ENCODE measurements at places on chromosomes 5 and 9.

- peak overlapping the region; percentile 82 for H3K27ac ChIP-seq
- no peaks in the 10 kb centered on the region for H3K36me3 ChIP-seq
- H3K27me3 ChIP-seq: no peaks in the 10 kb centered on the region
These were observed 874.3 kb upstream of the DMAC1 start for GRCh38 chr9:8673830-8674229.

- DNase-seq: no peak
- H3K4me3 ChIP-seq: no peak overlapping the region
- H3K27me3 ChIP-seq: no peaks in the 10 kb centered on the region
- peaks cover 12% of the 10 kb centered on the region for H3K4me1 ChIP-seq
These were observed 39.7 kb downstream of the TLE1 start for GRCh38 chr9:81649475-81650240.

GRCh38 chr9:14511452-14511851, 181.8 kb downstream of the ZDHHC21 start:
- H3K36me3 ChIP-seq: no peaks in the 10 kb centered on the region
- H3K27me3 ChIP-seq: no peaks in the 10 kb centered on the region
- no peak overlapping the region for H3K4me3 ChIP-seq

DNA sequence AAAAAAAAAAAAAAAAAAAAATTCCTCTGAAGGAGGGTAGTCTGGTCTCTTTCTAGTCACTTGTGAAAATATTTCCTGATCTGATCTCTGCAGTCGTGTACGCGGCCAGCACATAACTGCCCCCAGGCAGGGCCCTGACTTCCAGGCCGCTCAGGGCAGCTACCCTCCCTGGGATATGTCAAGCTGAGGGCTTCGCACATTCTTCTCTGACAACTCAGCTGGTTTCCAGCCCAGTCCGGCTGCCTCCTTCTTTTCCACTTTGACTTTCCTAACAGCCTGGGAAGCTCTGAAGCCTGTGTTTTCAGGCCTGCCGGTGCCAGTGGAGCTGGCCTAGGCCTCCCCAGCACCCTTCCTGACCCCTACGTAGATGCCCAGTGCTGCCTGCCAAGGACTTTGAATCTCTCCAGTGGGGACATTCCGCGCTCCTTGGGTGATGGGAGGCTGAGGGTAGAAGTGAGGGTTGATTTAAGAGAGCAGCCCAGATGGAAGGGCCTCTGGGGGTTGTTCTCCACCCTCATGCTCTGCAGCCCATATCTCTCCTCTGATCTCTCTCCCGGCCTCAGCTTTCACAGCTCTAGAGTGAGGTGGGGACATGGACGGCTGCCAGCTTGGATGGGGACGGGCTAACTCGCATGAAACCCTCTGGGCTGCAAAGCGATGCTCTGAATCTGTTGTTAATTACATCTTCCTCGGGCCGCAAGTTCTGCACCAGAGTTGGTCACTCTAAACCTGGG, 20.7 kb downstream of the COL5A1 start:
- DNase-seq: no peak
- H3K4me3 ChIP-seq: no peak overlapping the region
- H3K36me3 ChIP-seq: no peaks in the 10 kb centered on the region
- no peaks in the 10 kb centered on the region for H3K27me3 ChIP-seq

GRCh38 chr5:73323466-73323865, 125.1 kb downstream of the FOXD1 start:
- peaks cover 26% of the 10 kb centered on the region for H3K27me3 ChIP-seq
- no peak for DNase-seq
- no peaks in the 10 kb centered on the region for H3K4me1 ChIP-seq
- no peak overlapping the region for H3K4me3 ChIP-seq
- H3K36me3 ChIP-seq: no peaks in the 10 kb centered on the region

- peaks cover 27% of the 10 kb centered on the region for H3K36me3 ChIP-seq
- H3K27ac ChIP-seq: peak overlapping the region; percentile 86
- no peaks in the 10 kb centered on the region for H3K27me3 ChIP-seq
- H3K4me1 ChIP-seq: peaks cover 35% of the 10 kb centered on the region
- H3K4me3 ChIP-seq: no peak overlapping the region
- no peak for DNase-seq
These were observed 181.8 kb downstream of the GLIS3 start for GRCh38 chr9:4117835-4118610.

DNA sequence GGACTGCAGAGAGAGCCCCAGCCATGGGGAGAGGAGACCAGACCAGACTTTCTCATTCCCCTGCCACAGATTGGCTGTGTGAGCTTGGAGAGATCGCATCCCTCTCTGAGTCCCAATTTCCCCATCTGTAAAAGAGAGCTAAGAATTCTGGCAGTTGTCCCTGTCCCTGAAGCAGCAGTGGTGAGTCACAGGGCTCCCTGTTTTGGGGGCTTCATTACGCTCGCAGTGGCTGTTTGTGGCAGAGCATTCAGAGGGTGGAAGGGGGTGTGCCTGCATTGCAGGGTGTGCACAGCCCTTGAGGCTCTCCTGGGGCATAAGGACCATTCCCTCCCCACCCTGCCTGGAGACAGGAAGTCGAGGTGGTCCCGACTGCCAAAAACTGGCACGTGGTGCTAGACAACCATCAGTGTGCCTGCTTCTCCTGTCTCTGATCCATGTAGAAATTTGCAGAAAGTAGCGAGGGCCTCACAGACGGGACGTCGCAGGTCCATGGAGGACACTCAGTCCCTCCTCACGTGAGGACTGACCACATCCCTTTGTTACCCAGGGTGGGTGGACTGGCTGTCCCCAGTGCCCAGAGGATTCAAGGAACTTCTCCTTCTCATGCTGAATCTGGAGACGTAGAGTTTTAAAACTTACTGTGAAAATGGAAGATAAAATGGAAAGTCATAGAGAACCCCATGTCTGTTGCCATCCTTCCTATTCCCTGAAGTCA, 35.3 kb downstream of the HRH2 start:
- H3K4me3 ChIP-seq: no peak overlapping the region
- H3K27ac ChIP-seq: no peak overlapping the region
- no peaks in the 10 kb centered on the region for H3K36me3 ChIP-seq

DNA sequence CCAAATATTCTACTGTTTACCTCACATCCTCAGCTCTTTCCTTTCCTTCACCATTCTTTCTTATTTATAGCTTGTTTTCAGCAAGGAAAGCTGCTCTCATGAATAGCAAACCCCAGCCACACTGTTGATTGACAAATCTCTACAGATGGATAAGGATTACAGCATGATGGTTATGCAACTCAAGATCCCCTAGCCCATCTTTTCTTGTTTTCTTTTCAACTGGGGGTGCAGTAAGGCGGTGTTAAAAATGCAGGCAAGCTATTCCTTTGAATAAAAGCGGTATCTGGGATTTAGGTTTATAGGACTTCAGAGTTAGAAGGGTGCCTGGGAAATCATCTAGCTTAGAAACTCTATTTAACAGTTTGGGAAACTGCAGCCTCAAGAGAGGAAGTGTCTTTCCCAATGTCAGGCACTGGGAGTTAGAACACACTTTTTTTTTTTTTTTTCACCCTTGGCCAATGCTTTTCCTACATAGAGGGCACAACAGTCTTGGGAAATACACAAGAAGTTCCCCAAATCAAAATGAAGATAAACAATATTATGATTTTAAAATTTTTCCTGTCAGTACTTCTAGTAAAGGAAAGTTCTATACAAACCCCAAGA, 2.6 kb downstream of the SPARC start:
- peaks cover 19% of the 10 kb centered on the region for H3K4me1 ChIP-seq
- H3K4me3 ChIP-seq: no peak overlapping the region
- H3K27ac ChIP-seq: no peak overlapping the region
- peaks cover 26% of the 10 kb centered on the region for H3K27me3 ChIP-seq
- H3K36me3 ChIP-seq: no peaks in the 10 kb centered on the region

DNA sequence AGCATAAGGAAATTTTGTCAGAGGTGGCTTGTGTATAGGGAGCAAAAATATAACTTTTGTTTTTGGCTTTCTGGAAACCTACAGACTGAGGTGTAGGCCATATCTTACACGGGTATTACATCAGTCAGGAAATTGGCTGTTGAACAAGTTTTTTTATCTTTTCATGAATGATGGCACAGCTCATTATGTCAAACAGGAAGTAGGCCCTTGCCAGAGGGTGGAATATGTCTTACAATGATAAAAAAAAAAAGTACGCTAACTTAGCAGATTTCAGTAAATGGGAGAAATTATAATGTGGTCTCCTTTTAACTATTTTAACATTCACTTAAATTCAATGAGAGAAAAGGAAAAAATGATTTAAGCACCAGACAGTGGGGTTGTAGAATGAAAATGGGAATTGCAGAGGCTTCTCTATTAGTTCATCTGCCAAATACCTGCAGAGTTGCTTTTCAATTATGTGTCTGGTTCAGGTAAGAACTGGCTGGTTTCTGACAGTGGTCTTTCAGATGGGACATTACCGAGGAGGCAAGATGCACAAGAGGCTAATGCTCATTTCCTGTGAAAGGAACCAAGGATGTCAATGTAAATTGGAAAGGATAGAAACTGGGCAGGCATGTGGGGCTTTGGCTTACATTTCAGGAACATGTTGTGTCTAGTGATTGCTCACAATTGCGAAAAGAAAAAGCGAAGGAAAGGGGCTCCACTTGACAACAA, 169.9 kb downstream of the NNT start:
- H3K27me3 ChIP-seq: no peaks in the 10 kb centered on the region
- no peak overlapping the region for H3K4me3 ChIP-seq
- H3K4me1 ChIP-seq: no peaks in the 10 kb centered on the region

DNA sequence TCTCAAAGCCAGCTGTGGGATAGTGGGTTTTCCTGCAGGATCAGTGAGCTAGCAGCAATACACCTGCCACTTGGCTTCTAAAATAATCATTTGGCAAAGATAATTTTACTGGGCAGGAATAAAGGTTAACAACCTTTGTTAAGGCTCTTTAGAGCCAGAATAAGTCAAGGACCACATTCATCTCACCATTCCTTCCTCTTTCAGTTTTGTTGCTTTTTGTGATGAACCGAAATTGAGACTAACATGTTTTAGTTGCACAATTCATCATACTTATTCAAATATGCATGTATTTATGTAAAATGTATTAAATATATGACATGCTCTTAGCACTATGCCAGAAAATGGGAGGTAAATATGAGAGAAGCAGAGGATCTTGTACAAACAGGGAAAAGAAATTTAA, 824.4 kb upstream of the TYRP1 start:
- H3K36me3 ChIP-seq: no peaks in the 10 kb centered on the region
- H3K4me3 ChIP-seq: no peak overlapping the region
- no peak for DNase-seq
- H3K27me3 ChIP-seq: no peaks in the 10 kb centered on the region

DNA sequence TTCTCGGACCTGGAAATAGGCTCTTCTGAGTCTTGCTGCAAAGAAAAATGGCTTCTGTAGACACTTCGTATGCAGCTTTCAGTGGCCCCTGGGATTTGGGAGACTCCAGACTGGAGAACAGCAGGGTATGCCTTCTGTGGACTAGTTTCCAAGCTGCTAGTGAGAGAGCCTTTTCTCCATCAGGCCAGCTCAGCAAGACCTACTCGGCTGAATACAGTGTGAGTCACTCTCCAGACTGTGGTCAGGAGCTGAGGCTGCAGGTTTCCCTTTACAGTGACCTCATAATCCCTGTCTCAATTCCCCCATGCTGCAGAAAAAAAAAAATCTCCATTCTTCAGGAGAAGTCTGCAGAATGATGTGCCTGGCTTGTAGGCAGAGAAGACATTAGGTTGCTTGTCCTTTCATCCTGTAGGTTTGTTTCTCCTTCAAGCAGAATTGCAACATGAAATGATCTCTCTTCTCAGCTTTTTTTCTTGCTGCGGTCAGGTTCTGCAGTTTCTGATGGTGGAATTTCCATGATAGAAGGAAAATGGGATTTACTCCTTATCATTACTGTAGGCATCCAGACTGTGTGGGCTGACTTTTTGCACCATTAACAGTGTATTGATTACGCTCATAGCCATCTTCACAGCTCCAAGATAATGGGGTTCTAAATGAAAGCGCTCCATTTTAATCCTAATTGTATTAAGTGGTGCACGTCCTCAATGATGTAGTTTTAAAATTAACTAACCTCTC, 78.3 kb upstream of the TNFSF8 start:
- DNase-seq: no peak
- no peak overlapping the region for H3K27ac ChIP-seq
- no peak overlapping the region for H3K4me3 ChIP-seq
- H3K4me1 ChIP-seq: no peaks in the 10 kb centered on the region
- no peaks in the 10 kb centered on the region for H3K36me3 ChIP-seq

GRCh38 chr9:136972743-136973142, 4.6 kb upstream of the PTGDS start:
- H3K4me3 ChIP-seq: no peak overlapping the region
- H3K36me3 ChIP-seq: no peaks in the 10 kb centered on the region
- no peak overlapping the region for H3K27ac ChIP-seq
- H3K27me3 ChIP-seq: peaks cover 15% of the 10 kb centered on the region
- DNase-seq: no peak

DNA sequence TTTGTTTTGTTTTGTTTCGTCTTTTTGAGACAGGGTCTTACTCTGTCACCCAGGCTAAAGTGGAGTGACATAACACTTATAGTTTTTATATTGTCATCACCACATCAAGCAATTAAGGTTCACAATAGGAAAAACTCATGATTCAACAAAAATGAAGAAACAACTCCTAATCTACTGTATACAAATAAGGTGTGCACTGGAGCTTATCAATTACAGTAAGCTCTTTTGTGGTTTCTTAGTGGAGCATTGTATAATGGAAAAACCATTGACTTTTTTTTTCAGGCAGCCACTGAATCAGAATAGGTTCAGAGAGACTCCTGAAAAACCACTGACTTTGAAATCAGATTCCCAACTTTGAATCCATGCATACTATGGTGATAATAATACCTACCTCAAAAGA, 10.8 kb upstream of the PLIN2 start:
- no peaks in the 10 kb centered on the region for H3K36me3 ChIP-seq
- H3K27me3 ChIP-seq: no peaks in the 10 kb centered on the region
- peaks cover 5% of the 10 kb centered on the region for H3K4me1 ChIP-seq
- DNase-seq: no peak
- H3K27ac ChIP-seq: no peak overlapping the region

- no peaks in the 10 kb centered on the region for H3K4me1 ChIP-seq
- DNase-seq: no peak
- no peak overlapping the region for H3K4me3 ChIP-seq
- no peak overlapping the region for H3K27ac ChIP-seq
- H3K36me3 ChIP-seq: no peaks in the 10 kb centered on the region
These were observed 435.3 kb upstream of the TNC start for GRCh38 chr9:115553060-115553773.

GRCh38 chr5:3542769-3543168, 52.9 kb upstream of the IRX1 start:
- no peak overlapping the region for H3K27ac ChIP-seq
- no peak overlapping the region for H3K4me3 ChIP-seq
- H3K4me1 ChIP-seq: peaks cover 5% of the 10 kb centered on the region
- H3K36me3 ChIP-seq: no peaks in the 10 kb centered on the region

DNA sequence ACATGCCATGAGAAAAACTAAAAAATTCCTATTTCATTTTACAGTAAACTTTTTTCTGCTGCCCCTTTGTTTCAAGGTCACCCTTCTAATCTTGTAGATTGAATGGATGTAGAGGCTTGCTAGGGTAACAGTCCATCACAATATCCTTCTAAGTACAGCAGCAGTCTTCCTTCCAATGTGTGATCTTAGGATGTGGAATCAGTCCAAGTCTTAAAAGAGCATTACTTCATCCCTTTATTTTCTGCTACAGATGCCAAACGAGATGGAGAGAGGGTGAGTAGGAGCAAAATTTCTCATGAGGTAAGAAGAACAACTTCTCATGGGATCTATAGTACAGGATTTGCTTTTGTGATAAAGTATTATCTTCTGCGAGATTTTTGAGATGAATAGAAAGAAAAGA, 704 bp upstream of the IL33 start:
- H3K4me3 ChIP-seq: no peak overlapping the region
- H3K27ac ChIP-seq: no peak overlapping the region
- H3K4me1 ChIP-seq: peaks cover 7% of the 10 kb centered on the region
- no peak for DNase-seq
- H3K27me3 ChIP-seq: no peaks in the 10 kb centered on the region

GRCh38 chr9:121312169-121312568, 44.2 kb downstream of the GSN start:
- peaks cover 4% of the 10 kb centered on the region for H3K36me3 ChIP-seq
- no peak for DNase-seq
- H3K27me3 ChIP-seq: no peaks in the 10 kb centered on the region
- H3K27ac ChIP-seq: no peak overlapping the region
- no peak overlapping the region for H3K4me3 ChIP-seq
- no peaks in the 10 kb centered on the region for H3K4me1 ChIP-seq
